ENCODE measurements at places on chromosomes 16 and 17. TPM values are rescaled to one million over a fixed set of nuclear protein-coding genes. Genes with fewer than 3 reads are reported as not detected.

DNA sequence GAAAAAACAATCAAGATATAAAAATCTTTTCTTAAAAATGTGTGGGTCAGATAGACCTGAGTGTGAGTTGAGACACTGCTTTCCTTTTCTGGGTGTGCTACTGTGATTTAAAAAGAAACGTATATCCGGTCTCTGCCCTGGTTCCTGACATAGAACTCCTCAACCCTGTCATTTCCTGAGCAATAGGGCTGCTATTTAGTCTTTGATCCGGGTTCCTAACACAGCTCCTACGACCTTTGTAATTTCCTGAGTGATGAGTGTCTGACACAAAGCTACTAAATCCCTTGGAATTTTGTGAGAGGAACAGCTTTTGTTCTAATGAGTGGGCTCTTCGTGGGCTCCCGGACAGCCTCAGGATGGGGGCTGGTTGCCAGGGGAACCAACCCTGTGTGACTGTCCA lies 93.9 kb upstream of the FA2H start:
- DNase-seq = no peak

- no peak for DNase-seq
Observed at GRCh38 chr17:72403713-72404209, 282.9 kb downstream of the SOX9 start.

GRCh38 chr17:48258331-48258730 lies 150.8 kb downstream of the SNX11 start:
- no peak for DNase-seq

Gene ATP2A3
- 13.8 TPM for total RNA-seq

Gene DOC2B
- 27.2 TPM for total RNA-seq

DNA sequence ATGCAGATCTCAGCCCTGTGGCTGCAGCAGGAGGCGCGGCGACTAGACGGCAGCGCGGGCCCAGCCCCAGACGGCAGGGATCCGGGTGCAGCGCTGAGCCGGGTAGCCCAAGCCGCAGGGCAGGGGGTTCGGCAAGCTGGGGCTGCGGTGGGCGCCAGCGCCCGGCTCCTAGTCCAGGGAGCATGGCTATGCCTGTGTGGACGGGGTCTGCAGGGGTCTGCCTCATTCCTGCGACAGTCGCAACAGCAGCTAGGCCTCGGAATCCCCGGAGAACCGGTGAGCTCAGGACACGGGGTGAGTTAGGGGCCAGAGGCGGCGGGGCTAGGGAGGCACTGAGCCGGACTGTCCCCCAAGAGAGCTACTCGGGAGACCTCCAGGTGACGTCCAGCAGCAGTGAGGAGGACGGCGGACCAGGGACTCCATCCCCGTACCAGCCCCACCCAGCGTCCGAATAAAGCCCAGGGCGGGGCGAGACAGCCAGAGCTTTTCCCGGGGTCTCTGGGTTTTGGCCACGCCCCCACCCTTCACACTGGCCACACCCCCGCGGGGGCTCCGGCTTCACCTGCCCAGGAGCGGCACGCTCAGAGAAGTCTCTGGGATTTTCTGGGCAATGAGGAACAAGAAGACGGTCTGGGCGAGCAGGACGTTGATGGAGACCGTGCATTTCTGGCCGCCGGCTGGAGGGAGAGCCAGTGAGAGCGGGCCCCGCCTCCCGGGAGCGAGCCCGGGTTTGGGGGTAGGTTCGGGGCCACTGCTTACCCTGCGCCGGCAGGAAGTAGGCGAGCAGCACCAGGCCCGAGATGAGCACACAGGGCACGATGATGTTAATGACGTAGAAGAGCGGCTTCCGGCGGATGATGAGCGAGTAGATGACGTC lies 1.1 kb downstream of the C17orf107 start:
- DNase-seq = peak; percentile 75

Gene MYH3
- 4.3 TPM for total RNA-seq

GRCh38 chr16:90046971-90047713 lies 27.9 kb upstream of the DBNDD1 start:
- peak; percentile 87 for DNase-seq

Gene HOXB9
- 0.18 TPM for total RNA-seq
